Omental fat pad (tissue), 4 donors: ENCODE measurements at places on chromosomes 7 and 10. TPM values are rescaled to one million over a fixed set of nuclear protein-coding genes. Genes with fewer than 3 reads are reported as not detected.

Gene ASIC3
- total RNA-seq, result 1.6 TPM

Gene LIMK1
- 31.0 TPM for total RNA-seq

Gene EN2
- total RNA-seq, result not detected

DNA sequence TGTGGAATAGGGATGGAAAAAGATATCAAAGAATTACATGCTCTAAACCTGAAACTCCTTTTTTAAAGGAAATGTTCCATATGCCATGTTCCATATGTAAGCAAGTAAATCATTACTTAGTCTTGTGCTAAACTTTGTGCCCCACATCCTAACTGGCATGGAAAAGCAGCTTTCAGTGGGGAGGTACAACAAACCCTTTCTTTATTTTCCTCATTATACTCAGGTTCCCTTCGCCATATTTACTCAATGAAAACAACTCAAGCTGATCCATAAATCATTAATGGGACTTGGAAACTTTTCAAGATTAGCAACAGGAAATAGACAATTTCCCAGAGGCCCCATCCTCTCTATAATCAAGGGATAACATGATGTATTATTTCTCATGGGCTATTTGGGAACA lies 56.0 kb downstream of the GSAP start:
- no peak for DNase-seq

GRCh38 chr10:93074147-93074596 lies 479 bp downstream of the CYP26A1 start:
- DNase-seq, result no peak

DNA sequence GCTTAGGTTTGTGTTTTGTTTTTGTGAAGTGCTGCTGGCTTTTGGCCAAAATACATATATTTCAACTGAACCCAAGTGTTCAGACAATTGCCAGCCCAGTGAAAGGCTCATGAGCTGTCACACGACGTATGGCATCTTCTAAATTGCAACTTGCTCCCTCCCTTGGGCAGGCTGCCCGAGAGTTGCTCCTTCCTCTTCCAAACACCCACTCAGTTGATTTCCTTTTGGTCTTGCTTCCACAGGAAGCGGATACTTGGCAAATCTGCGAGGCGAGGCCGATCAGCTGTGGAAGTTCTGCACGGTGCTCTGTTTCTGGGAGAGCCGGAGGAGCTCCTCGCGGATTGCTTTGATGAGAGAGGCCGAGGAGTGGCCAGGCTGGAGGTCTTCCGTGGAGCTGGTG lies 39.6 kb upstream of the ATP6V0A4 start:
- no peak for DNase-seq
